Activated B cell treated with CpG ODN at 0.5 μM for 24 hours (primary cell): ENCODE measurements at places on chromosomes 1 and 21.

DNA sequence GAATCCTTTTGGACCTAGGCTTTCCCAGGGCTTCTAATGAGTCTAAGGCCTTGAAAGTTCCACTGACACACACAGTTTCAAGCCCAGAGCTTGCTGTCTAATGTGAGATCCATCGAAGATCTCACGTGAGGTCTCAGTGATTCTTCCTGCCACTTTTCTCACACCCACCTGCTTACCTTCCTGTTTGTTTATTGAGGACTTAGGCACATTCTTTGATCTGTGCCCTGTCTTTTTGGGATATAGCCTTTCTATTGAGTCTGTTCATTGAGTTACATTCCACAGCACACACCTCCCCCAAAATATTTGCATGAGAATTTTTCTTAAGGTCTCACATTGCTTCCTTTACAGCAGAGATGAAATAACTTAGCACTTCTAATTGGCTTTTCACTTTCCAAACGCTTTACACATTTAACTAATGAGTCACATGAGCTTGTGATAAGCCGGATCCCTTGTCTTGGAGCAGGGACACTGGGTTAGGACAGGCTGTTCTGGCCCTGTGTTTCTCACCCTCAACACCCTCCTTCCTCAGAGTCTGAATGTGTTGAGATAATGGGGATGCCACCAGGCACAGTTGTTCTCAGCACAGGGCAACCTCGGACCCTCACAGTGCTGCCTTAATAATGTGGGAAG is 288.3 kb downstream of the TM2D1 start:
- H3K4me1 ChIP-seq, result no peaks in the 10 kb centered on the region
- peaks cover 7% of the 10 kb centered on the region for H3K27me3 ChIP-seq
- no peak overlapping the region for H3K27ac ChIP-seq

GRCh38 chr1:181206513-181206912 is 118.0 kb downstream of the IER5 start:
- peaks cover 11% of the 10 kb centered on the region for H3K27me3 ChIP-seq
- no peaks in the 10 kb centered on the region for H3K36me3 ChIP-seq
- no peak overlapping the region for H3K4me3 ChIP-seq
- no peak overlapping the region for H3K27ac ChIP-seq
- no peak for DNase-seq

DNA sequence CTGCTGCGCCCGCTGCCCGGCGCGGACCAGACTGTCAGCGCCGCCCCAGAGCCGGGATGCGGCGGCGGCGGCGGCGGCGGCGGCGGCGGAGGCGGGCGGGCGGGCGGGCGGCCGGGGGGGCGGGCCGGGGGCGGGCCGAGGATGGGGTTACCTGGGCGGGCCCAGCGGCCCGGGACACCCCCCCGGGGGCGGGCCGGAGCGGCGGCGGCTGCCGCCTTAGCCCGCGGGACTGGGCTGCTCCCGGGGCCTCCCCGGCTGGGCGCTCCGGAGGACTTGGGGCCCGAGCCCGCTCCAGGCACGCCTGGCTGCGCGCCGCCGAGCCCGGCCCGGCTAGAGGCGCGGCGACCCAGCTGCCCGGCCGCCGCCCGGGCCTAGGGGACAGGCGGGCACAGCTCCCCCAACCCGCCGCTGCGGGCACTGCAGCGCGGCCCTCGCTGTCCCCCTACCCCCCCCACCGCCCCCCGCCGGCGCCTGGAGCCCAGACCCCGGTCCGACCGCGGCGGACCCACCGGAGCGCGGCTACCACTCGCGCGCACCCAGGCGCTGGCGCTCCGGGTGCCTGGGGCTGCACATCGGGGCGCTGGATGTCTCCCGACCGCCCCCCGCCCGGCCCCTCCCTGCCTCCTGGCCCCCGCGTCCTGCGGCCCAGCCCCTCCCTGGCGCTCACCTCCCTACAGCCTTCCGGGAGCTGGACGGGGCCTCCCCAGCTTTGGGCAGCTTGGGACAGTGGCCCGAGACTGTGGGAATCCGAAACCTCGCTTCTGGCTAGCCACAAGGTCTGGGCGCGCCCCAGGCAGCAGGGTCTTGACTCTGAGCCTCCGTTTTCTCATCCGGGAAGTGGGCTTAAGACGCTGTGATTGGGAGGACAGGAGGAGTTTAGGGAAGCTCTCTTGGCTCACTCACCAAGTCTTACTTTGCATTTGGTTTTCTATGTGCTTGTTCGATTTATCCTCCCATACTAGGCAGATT is at the start of gene WNT4:
TSS of gene WNT4 (minus strand) at position 33 of the 969 bp plus-strand sequence. CDS start 175 bp downstream, outside the sequence.
- no peaks in the 10 kb centered on the region for H3K36me3 ChIP-seq
- peak; percentile 48 for DNase-seq
- peaks cover 43% of the 10 kb centered on the region for H3K27me3 ChIP-seq

DNA sequence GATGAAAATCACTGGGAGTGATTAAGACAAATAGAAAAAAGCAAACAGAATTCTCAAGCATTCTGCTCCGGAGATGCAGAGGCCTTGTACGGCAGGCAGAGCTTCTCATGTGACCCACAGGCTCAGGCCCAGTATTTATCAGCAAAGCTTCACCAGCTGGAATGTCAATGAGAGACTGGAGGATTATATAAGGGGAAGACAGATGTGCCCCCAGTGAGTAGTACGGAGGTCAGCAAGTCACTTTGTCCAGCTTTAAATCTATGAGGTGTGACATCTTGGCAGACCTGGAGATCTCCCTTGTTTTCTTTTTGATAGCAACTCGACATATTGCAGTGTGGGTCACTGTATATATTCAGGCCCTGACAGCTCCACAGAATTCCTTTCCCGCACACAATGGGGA is 106.8 kb downstream of the HHIPL2 start:
- H3K27ac ChIP-seq, result no peak overlapping the region
- H3K4me1 ChIP-seq, result no peaks in the 10 kb centered on the region
- no peak for DNase-seq
- H3K36me3 ChIP-seq, result no peaks in the 10 kb centered on the region

DNA sequence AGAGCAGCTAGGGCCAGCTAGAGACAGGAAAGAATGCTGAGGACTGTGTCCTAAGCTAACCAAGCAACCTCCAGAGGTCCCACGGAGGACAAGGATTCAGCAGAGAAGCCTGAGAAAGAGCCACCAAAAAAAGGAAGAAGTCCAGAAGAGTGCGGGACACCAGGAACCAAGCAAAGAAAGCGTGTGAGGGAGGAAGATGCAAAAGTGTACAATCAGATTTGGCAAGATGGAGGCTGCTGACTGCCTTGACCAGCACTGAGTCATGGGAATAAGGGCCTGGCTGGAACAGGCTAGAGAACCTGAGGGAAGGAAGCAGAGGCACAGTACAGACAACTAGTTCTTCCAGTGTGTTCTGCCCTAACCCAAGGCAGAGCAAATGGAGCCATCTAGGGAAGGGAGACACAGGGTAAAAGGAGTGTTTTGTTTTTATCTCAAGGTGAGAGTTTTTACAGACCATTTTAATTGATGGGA is 18.5 kb downstream of the TP53BP2 start:
- H3K4me1 ChIP-seq, result peaks cover 57% of the 10 kb centered on the region
- DNase-seq, result no peak
- no peaks in the 10 kb centered on the region for H3K27me3 ChIP-seq
- no peak overlapping the region for H3K27ac ChIP-seq

- peaks cover 13% of the 10 kb centered on the region for H3K27me3 ChIP-seq
- no peak overlapping the region for H3K27ac ChIP-seq
- peaks cover 17% of the 10 kb centered on the region for H3K4me1 ChIP-seq
- no peak for DNase-seq
Observed at GRCh38 chr1:72278461-72278860, 3.9 kb downstream of the NEGR1 start.

GRCh38 chr1:32351399-32352238 is 10.7 kb downstream of the FAM229A start:
- H3K27me3 ChIP-seq, result no peaks in the 10 kb centered on the region
- peak overlapping the region; percentile 91 for H3K27ac ChIP-seq
- H3K4me1 ChIP-seq, result peaks cover 22% of the 10 kb centered on the region
- no peaks in the 10 kb centered on the region for H3K36me3 ChIP-seq

DNA sequence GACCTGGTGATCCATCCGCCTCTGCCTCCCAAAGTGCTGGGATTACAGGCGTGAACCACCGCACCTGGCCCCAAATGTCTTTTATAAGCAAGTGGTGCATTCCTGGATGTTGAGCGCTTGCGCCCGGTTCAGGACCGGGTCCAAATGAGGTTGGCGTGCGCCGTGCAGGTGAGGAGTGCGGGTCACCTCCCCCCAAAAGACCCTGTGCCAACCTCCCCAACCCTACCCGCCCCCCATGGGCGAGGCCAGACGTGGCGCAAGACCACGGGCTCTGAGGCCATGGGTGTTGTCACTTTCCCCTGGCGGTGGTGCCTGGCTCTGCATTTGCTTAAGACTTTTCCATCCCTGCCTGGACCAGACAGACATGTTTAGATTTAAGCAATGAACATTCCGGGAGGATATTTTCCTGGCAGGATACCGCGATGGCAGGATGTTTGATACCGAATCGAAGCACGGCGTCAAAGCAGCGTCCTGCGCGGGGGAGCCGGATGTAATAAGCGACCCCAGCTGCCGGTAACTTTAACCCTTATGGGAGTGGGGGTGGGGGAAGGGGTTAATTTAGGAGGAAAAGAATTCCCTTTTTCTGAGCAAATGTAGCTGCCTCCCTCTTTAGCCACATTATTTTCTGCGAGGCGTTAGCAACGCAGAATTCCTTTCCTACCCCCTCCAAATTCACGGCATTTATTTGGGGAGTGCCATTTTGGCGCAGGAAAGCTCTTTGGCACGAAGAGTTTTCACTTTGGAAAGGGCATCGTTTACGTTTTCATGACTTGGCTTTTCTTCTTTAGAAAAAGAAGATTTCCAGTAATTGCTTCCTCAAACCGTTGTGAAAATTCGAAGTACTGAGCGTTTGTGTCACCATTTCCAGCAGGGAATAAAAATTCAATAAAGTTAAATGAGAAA is 27.8 kb upstream of the RNF187 start:
- H3K36me3 ChIP-seq, result no peaks in the 10 kb centered on the region
- H3K4me3 ChIP-seq, result peak overlapping the region; percentile 89
- H3K27me3 ChIP-seq, result peaks cover 38% of the 10 kb centered on the region
- DNase-seq, result peak; percentile 22

DNA sequence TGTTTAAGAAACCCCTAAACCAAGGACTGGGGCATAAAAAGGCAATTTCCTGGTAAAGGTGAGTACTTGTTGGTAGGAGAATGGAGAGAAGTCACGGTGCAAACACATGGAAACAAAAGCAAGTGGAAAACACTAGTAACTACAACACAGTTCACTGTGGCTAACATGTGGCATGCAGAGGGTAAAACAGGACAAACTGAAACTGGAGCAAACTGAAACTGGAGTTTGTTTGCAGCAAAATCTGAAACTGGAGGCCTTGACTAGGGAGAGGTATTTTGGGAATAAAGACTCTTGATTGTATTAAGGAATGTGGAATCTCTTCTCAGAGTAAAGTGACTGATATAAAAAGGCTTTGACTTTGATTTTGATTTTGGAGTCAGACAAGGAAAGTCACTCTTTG is 376.3 kb upstream of the PRMT6 start:
- DNase-seq, result no peak
- H3K4me1 ChIP-seq, result no peaks in the 10 kb centered on the region
- H3K27me3 ChIP-seq, result no peaks in the 10 kb centered on the region
- H3K4me3 ChIP-seq, result no peak overlapping the region
- no peak overlapping the region for H3K27ac ChIP-seq

DNA sequence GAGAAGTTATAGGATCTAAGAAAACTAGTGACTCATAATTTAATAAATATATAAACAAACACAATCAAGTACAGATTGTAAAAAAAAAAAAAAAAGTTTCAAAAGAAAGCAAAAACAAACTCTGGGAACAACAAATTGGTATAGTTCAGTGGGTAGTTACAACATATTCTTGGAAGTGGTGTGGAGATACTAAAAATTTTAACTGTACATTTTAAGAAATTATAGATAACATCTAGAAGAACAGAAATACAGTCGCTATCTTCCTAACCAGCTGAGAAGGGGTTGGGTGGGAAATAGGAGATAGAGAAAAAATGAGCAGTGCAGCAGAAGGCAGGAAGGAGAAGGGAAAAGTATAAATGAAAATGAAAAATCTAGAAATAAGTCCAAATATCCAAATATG is 70.5 kb downstream of the LRRC8C start:
- H3K27me3 ChIP-seq, result no peaks in the 10 kb centered on the region
- peaks cover 58% of the 10 kb centered on the region for H3K4me1 ChIP-seq
- no peak overlapping the region for H3K4me3 ChIP-seq
- H3K36me3 ChIP-seq, result no peaks in the 10 kb centered on the region
